ENCODE measurements at places on chromosomes 6 and 20. TPM values are rescaled to one million over a fixed set of nuclear protein-coding genes. Genes with fewer than 3 reads are reported as not detected.

DNA sequence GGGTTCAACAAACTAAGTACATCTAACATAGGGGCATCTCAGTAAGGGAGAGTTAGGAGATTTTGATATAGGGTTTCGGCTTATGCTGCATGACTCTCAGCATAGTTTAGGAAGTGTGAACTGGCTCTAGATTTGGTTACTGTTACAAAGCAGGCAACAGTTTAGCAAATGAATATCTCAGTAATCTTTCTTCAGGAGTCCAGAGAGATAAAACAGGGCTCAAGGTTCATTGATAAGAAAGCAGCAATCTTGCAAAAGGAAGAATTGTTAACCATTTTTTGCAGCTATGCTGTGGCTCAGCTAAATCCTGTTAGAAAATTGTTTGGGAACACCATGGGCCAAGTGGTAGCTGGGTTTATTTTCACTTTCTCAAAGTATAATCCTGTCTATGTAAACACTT, 161.3 kb downstream of the MEI4 start:
- no peak for DNase-seq

GRCh38 chr6:30990422-30991086, 7.0 kb downstream of the MUC21 start:
- no peak for DNase-seq

The SFT2D1 gene
- total RNA-seq: 38.1 TPM

The SYCP2 gene
- 0.88 TPM for total RNA-seq

DNA sequence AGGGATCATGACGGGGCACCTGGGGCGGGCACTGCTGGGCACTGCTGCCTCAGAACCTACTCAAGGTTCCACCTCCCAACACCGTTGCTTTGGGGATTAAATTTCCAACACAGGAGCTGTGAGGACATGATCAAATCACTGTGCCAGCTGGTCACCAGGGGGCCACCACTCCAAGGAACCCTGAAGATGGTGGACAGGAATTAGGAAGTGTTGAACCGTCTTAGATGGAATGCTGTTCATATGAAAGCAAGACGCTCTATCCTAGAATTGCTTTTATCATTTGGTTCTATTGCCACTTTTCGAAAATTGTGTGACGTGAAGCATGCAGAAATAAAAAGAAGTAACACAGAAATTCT, 140.3 kb downstream of the DLL1 start:
- DNase-seq: no peak

GRCh38 chr20:17431621-17432364, 99.4 kb downstream of the BFSP1 start:
- DNase-seq: peak; percentile 77
